ENCODE measurements at places on chromosomes 2 and 18.

GRCh38 chr2:85748985-85749875 lies 4.6 kb upstream of the ATOH8 start:
- DNase-seq = no peak

DNA sequence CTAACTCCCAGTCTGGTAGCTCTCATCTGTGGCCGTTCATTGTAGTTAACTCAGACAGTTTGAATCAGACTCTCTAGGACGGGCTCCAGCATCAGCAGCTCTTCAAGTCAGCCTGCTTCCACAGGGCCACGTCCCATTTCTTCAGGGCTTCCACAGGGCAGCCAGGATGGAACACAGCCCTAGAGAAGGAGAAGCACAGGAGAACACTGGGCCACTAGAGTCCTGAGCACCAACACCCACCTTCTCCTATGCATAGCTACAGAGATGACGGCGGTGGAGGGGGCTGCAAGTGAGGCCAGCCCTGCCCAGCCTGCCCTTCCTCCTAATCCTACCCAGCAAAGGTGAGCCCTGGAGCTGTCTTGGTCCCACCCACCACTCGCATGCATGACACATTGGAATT lies 10.2 kb upstream of the TEX261 start:
- DNase-seq = peak; percentile 2

DNA sequence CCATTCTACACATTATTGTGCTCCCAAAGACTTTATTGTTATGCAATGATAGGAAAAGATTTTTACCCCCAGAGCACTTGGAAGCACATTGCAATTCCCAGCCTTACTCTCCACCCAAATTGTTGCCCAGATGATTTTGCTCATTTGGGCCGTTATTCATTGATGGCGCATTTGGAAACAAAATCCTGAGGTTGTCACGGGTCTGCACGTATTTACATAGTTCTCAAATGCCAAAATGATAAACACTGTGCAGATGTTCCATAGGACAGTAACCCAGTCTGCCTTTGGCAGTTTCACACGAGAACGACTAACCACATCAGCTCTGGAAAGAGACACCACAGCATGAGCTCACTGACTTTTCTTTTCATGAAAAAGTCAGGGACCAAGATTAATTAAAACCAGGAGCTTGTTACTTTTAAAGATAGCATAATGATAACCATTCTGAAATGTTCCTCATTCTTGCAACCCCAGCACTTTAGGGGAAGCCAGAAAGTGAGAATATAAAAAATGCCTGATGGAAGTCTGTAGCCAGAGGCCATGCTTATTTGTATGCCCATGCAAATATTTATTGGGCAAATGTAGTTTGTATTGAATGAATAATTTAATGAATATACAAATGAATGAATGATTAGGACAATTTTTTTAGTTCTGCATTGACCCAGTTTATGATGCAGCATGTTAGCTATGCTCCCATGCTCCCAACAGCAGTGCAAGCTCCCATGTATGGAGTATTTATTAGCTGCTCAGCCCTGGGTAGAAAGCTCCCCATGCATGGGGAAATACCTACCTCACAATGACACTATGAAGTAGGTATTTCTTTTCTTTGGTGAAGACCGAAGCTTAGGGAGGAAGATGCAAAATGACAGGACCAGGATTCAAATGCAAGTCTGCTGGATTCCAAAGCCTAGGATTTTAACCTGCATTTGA lies 84.6 kb downstream of the MAIP1 start:
- no peak for DNase-seq

DNA sequence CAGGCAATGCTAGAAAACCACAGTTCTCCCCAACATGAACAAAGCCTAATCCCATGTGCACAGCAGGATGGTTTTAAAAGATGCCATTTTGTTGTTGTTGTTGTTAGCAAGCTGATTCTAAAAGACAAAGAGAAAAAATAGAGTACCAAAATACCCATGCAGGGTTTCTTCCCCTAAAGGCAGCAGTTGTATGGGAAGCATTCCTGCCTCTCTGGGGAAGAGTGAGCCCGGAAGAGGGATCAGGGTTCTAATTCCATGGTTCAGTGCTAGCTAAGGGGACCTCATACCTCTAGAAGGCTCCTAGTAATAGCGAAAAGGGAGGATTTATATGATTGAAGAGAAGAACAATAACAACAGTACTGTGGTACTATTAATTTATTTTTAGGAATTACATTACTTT lies 327.6 kb downstream of the DPP10 start:
- no peak for DNase-seq

DNA sequence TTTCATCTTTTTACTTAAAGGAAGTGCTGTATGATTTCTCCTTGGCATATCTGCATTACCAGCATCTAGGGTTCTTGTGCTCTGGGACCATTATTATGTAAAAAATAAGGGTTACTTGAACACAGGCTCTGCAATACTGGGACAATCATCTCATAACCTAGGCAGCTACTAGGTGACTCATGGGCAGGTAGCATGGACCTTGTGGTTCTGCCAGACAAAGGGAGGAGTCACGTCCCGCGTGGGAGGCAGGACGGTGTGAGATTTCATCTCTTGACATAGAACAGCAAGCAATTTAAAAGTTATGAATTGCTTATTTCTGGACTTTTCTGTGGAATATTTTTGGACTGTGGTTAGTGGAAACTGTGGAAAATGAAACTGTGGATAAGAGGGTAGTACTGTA lies 34.1 kb downstream of the ASAP2 start:
- no peak for DNase-seq

DNA sequence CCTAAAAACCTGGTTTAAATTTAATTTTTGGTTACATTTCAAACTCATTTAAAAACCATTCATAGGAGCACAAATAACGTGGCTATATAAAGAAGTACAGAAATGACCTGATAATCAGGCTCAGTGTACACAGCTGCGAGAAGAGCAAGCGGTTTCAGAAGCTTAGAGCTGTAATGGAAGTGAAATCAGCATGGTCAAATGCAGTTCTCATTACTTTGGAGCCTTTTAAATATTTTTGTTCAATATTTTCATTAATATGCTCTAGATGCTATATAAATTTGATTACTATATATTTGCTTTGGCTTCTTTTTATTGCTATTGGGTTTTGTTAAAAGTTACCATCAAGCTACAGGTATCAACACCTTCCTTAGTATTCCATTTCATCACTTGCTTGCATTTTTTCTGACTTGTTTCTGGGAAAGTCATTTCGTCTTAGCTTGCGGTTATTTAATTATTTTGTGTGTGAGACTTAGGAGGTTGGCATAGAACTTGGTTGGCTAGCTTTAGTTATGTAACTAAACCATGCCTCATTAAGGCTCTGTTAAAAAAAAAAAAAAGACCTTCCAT lies 58.7 kb downstream of the AFTPH start:
- DNase-seq = no peak

DNA sequence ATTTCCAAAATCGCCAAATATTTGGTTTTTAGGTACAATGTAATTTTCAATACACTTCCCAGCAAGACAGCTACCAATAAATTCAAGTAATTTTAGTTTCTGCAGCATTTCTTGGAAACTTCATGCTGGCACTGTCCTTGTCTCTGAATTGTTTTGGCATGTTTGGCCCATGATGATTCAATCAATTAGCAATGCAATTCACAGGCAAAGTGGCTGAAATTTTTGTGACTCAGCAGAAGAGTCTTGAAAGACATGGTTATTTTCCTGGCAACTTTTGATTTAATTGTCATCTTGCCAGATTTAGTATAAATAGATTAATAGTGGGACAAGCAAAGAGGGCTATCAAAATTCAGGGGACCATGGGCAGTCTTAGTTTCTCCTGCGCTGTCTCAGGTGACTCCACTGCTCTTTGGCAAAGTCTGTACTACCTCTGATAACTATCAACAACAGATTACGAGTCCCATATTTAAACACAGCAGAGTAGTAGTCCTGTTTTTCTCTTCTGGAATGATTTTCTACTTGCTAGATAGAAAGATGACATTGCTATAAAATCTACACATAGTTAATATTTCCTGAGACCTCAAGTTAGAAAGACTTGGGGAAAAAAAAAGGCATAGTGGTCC lies 88.9 kb upstream of the CYP26B1 start:
- DNase-seq = no peak

- no peak for DNase-seq
Observed at GRCh38 chr2:230225486-230225885, at the start of gene SP140. SP140 (plus strand) TSS chr2:230225736; CDS start chr2:230225845, 109 bp downstream.

DNA sequence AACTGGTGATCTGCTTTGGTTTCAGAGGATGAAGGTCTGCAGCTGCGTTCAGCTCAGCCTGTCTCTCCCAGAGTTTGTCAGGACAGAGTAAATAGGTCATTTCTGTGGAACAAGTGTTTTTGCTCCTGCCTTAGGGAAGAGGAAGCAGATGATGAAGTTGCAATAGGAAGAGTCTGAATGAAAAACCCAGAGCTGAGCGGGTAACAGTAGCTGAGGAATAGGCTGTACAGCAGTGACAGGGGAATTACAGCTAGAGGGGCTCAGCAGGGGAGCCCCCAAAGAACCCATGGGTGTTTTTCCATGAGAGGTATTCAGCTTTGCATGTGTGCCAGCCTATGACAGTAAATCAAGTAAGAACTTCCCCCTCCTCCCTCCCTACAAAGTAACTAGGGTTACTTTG lies 10.3 kb upstream of the CYBRD1 start:
- DNase-seq = no peak

GRCh38 chr2:9222239-9222892 lies 15.8 kb downstream of the ASAP2 start:
- DNase-seq = no peak

GRCh38 chr18:56380685-56381084 lies 257.7 kb downstream of the TXNL1 start:
- no peak for DNase-seq

DNA sequence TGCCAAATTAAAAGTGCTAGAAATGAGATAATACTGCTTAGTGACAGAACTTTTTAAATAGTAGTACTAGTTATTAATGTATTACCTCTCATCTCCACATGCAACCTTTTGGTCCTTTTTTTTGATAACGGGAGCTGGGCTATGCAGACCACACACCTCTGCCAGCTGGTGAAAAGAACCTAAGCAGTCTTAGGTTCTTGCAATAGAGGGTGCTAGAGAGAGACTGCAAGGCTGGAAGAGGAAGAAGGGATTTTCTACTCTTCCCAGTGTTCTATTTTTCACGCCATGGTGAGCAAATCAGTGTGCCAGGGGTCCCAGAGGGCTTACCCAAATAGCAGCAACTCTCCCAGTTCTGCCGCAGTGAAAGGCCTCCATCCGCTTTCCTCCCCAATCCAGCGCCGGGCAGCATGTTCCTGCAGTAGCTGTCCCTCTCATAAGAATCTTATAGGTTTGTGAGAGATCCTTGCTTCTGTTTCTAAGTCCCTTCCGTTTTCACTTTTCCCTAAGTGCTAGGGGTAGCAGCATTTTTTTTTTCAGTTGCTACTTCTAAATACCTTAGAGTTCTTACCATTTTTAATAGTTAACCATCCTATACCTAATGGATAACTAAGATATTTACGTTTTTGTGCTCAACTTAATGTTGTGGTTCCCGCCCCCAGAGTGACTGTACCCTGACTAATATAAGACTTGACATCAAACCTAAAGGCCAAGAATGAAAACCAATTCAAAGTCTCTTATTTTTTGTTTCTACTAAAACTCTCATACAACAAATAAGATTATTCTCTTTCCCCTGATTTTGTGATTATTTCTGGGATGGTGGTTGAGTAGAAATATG lies 69.4 kb upstream of the UBE2E3 start:
- DNase-seq = no peak

DNA sequence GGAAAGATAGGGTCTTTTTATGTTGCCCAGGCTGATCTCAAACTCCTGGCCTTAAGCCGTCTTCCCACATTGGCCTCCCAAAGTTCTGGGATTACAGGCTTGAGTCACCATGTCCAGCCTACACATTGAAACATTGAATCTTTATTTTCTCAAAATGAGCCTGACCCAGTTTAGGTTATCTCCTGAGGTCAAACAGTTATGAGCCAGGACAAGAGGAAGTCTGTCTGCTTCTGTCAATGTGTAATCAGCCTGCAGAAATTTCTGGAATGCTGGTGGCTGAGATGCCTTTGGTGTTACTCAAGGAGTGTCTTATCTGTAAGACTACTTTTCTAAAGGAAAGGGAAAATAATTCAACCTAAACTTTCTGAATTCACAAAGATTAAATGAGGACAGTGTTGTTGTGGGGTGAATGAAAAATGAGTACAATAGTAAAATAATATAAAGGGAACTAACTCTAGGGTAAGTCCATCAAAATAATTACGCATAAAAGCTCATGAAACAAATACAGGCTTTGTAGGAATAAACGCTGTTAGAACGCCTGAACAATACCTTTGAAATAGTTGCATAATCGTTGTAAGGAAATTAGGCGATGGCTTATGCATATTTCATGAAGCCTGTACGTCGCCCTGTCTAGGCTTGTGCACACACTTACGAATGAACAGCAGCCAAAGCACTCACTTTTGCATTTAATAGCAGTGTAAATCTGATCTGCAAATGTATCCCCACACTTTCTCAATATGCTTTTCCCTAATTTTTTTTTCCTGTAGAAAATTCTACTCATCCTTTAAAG lies 260.8 kb downstream of the RDH14 start:
- no peak for DNase-seq

DNA sequence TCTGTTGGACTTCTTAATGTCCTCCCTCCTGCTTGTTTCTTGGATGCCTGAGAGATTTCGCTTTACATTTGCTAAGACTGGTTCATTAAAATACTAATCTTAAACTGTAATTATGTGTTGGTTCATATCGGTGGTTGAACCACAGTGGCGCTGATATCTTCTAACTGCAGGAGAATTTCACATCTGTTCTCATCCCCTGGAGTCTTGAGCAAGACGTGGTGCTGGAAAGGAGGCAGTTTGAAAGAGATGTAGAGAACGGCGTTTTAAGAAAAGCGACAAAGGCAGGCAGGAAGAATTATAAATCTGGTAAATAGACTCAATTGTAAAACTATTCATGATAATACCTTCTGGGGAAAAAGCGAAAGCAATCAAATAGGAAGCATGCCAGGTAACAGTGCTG lies 79.5 kb downstream of the NXPH2 start:
- no peak for DNase-seq

DNA sequence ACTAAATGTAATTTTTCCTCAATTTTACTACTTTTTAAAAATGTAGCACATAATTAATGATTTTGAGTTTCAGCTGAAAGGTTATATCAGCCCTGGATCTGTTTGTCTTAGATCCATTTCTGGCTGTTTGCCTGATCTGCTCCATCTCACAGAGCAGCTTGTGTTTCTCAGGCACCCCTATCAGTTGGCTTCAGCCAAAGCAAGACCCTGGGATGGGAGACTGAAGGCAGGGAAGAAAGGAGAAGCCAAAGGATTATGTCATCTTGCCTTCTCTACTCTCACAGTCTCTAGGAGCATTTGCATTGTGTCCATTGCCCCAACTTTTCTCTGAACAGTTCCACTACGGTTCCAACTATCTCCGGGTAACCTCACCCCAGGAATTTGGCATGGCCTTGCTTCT lies 110.5 kb downstream of the CCDC148 start:
- DNase-seq = no peak

DNA sequence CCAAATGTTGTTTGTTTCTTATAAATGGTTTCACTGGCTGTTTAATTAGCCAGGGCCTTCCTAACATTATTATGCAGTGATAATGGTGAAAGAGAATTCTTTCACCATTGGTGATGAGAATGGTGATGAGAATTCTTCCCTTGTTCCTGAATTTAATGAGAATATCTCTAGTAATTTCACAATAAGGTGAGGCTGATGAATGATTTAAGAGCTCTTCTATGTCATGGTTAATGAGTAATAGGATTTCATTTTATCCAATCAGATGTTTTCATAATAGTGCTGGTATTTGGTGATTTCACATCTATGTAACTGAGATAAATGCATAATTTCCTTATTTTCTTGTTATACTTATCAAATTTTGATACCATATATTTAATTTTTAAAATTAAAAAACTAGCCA lies 535.7 kb upstream of the ZEB2 start:
- no peak for DNase-seq

- no peak for DNase-seq
Observed at GRCh38 chr2:42648796-42649195, 80.4 kb downstream of the MTA3 start.

- DNase-seq = no peak
Observed at GRCh38 chr2:72951303-72952095, 34.2 kb downstream of the EMX1 start.
